Stimulated activated CD8-positive, alpha-beta memory T cell treated with anti-CD3 and anti-CD28 coated beads, Interleukin-7, amount 100 ng/mL, for 4 hours (primary cell): ENCODE measurements at places on chromosomes 3 and 15.

DNA sequence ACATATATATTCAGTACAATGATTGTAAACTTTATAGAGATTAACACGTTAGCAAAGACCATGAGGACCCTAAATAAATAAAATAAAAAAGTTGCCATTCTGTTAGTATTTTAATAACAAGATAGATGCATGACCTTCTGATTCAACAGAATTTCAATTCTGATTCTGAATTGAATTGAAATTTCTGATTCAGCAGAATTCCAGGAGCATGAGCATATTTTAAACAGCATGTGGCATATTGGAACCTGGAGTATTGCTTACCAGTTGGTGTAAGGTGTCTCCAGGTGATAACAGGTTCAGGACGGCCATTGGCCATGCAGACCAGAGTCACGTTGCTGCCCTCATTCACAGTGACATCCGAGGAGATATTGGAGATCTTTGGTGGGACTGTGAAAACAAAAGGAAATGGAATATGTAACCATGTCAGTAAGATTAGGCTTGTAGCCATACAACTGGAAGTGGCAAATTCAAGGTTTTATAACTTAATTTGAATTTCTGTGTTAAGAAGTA lies 396.0 kb downstream of the GAP43 start:
- DNase-seq: no peak

GRCh38 chr15:85543741-85544155 lies 163.3 kb downstream of the AKAP13 start:
- DNase-seq: peak; percentile 7

DNA sequence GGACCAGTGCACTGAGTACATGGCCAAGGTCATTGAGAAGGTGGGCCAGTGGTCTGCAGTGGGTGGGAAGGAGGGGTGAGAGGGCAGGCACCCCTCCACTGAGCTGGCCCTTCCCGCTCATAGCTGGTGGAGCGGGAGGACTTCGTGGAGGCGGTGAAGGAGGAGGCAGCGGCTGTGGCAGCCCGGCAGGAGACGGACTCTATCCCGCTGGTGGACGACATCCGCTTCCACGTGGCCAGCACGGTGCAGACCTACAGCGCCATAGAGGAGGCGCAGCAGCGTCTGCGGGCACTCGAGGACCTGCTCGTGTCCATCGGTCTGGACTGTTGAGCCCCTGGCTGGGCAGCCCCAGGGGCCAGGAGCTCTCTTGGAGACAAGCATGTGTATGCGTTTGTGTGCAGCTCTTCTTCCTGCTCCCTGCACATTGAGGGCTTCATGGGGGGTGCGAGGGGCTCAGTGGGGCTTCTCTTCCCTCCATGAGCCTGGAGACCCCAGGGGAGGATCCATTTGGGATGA lies 7.5 kb downstream of the ABTB1 start:
- DNase-seq: no peak

GRCh38 chr3:14329842-14330241 lies 72.6 kb upstream of the SLC6A6 start:
- no peak for DNase-seq

- no peak for DNase-seq
Measured at GRCh38 chr15:69652293-69652692, 199.7 kb downstream of the RPLP1 start.

- no peak for DNase-seq
Measured at GRCh38 chr3:47612178-47612577, 33.5 kb upstream of the CSPG5 start.

- DNase-seq: no peak
Measured at GRCh38 chr3:179961071-179961702, 75.5 kb downstream of the PEX5L start.

- DNase-seq: no peak
Measured at GRCh38 chr3:184952671-184953070, 140.7 kb downstream of the VPS8 start.

GRCh38 chr3:36956155-36956554 lies 11.3 kb upstream of the TRANK1 start:
- no peak for DNase-seq

- no peak for DNase-seq
Measured at GRCh38 chr3:27805282-27805681, 83.2 kb upstream of the EOMES start.

GRCh38 chr3:119019767-119020518 lies 14.7 kb downstream of the IGSF11 start:
- no peak for DNase-seq

GRCh38 chr15:53389271-53390037 lies 370.0 kb downstream of the WDR72 start:
- DNase-seq: no peak

- no peak for DNase-seq
Measured at GRCh38 chr15:69290346-69291164, 8.2 kb upstream of the PAQR5 start.

DNA sequence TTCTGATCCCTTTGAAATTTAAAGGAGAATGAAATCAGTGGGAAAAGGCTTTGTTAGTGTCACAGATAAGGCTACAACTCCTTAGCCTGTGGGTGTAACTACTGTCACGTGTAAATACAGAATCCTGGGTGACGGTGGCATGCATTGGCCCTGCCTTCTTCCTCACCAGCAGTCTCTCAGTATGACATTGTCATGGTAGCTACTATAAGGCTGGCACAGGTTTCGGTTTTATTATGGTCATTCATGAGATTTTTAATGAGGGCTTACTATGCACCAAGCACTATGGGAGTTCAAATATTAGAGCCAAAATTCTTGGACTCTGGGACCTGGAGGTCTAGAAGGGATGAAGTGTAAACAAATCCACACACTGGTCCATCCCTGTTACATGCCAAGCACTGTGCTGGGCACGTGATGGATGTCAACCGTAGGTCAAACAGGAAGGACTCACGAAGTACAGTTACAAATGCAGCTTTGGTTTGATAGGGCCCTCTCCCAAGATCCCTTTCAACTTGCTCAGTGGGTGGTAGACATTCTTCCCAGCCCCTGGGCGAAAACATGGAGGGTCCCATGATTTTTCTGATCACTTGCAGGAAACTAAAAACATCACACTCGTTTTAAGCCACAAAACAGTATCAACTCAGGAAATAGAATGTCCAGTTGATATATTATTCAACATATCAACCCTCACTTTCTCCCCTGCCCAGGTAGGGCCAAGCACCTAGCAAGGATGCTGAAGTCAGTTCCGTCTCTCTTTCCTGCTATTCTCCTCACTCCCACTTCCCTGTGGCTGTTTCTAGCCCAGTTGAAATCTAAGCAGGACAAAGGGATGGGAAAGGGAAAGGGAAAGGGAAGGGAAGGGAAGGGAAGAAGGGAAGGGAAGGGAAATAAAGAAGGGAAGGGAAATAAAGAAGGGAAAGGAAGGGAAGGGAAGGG lies 25.3 kb downstream of the BFSP2 start:
- no peak for DNase-seq

- no peak for DNase-seq
Measured at GRCh38 chr3:120420928-120421551, 29.8 kb downstream of the FSTL1 start.

GRCh38 chr3:81726132-81726531 lies 35.3 kb downstream of the GBE1 start:
- no peak for DNase-seq

- no peak for DNase-seq
Measured at GRCh38 chr3:85081191-85081906, 122.6 kb downstream of the CADM2 start.

DNA sequence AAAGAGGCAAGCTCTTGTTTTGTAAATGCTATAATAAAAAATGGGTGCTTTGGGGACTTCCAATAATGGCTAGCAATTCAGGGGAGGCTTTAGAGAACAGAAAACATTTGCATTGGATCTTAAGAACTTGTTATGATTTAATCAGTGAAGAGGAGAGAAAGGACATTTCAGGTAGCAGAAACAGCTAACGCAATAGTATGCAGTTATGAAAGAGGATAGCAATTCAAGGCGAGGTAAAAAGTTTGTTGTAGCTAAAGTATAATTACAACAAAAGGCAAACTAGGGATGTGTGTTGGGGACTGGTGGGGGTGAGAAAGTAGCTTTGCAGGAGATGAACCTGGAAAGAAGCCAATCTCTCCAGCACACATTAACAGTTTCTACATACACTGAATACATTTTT lies 558.7 kb upstream of the SEMA6D start:
- no peak for DNase-seq

GRCh38 chr15:89860431-89860830 lies 33.4 kb downstream of the AP3S2 start:
- DNase-seq: no peak

DNA sequence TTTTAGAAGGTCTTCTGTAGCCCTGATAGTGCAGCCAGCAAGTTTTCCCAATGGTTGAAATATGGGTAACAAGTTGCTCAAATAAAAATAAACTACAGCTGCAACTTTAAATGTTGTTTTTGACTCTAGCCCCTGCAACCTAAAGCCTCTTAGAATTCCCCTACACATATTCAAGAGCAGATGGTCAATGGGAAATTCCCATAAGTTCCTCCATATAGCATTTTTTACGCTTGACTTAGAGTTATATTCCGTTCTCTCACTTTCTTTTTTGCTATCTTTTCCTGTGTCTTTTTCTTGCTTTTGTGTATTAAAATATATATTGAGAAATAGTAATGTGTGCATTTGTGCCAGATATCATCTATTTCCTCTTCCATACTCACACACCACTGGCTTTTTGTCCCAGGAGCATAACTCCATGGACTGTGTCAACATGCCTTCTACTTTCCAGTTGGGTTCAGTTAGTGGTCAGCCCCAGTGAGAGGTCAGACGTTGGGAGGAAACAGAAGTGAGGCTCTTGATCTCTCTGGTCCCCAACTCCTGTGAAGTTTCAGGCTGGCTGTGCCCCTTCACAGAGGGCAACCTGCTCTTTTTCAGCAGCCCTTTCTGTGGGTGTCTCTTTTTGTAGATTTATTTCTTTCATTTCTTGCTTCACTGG lies 63.3 kb upstream of the TP63 start:
- DNase-seq: no peak
